Stimulated activated CD4-positive, alpha-beta T cell treated with anti-CD3 and anti-CD28 coated beads, Interleukin-1b, Interleukin-23, amount 100 ng/mL, for 1 hour (primary cell): ENCODE measurements at places on chromosomes 16 and 17.

GRCh38 chr17:44722254-44722653, 13.8 kb downstream of the DBF4B start:
- no peak for DNase-seq

GRCh38 chr17:63911657-63912100, 621 bp upstream of the CSHL1 start:
- peak; percentile 27 for DNase-seq

- DNase-seq: no peak
These were observed 81.3 kb downstream of the SMG6 start for GRCh38 chr17:2222301-2222700.

- no peak for DNase-seq
These were observed 1.6 kb downstream of the XYLT1 start for GRCh38 chr16:17469011-17469740.

DNA sequence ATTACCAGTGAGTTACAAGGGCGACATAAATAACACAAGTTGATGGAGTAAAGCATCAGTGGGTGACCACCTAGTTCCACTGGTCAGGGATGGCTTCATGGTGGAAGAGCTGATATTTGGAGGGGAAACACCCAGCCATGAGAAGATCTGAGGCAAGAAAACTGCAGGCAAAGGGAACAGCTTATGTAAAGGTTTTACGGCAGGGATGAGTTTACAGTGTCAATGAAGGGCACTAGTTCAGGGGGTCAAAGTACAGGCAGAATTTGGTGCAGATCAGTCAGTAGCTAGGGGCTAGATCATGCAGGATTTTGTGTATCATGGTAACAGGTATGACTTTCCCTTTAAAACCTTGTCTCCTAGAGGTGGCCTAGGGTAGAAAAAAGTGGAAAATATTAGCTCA, 339.6 kb downstream of the PMP22 start:
- no peak for DNase-seq

DNA sequence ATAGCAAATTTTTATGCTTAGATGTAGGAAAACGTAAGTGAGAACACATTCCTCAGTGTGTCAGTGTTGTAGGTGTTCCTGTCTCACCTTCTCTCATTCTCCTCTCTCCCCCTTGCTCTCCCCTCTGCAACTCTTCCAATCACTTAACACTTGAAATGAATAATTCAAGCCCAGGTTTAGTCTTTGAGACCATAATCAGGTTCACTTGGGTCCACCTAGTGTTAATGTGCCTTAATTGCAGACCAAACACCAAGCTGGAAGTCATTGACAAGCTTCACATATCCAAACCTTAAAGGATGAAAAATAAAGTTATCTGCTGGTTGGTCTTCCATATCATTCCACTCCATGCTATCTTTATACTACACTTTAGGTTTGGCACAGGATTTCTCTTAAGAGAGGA, 37.0 kb downstream of the STXBP4 start:
- no peak for DNase-seq

GRCh38 chr17:76492123-76492988, 8.9 kb downstream of the RHBDF2 start:
- no peak for DNase-seq

DNA sequence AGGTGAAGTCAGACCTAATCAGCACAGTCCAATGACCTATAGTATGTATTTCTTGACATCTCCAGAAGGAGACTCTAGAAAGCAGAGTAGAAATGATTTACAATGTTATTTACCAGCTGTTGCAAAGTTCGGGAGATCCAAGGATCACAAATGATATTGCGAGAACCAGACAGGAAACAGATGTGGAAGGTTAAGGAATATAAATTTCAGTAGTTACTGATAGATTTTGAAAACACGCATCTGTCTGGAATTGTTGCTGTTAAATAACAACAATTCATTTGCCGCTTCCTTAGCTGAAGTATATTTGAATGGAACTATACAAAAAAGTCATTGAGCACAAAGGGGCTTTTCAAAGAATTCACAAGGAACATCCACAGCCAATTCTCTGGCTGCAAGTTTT, 72.0 kb downstream of the STXBP4 start:
- DNase-seq: no peak

DNA sequence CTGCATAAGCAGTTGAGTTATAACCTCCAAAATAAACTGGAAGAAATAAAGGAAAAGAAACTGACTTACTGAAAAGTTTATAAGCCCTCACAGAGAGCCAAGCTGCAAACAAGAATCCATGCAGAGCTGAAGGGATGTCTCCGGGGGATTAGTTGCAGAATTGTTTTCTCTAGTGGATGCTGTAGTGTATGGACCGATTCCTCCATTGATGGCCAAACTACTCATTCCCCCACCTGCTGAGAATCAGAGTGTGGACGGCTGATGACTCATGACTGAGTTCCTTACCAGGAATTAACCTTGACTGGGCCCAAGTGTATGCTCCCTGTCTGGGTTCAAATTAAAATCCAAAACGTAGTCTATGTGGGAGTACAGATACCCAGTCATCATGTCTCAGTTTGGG, 93.9 kb upstream of the CDH8 start:
- DNase-seq: no peak

DNA sequence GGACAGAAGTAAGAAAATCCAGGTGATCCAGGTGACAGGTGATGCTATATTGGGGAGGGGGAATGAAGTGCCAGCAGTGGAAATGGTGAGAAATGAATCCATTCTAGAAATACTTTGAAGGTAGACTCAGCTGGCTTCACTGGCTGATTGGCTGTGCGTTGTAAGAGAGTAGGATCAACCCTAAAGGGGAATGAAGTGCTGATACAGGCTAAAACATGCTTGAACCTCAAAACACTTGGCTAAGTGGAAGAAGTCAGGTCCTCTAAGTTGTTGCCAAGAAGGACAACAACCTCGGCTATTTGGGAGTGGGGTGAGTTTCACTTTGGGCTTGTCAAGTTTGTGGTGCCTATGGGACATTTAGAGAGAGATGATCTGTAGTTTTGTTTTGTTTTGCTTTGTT, 24.1 kb upstream of the SCNN1B start:
- no peak for DNase-seq

DNA sequence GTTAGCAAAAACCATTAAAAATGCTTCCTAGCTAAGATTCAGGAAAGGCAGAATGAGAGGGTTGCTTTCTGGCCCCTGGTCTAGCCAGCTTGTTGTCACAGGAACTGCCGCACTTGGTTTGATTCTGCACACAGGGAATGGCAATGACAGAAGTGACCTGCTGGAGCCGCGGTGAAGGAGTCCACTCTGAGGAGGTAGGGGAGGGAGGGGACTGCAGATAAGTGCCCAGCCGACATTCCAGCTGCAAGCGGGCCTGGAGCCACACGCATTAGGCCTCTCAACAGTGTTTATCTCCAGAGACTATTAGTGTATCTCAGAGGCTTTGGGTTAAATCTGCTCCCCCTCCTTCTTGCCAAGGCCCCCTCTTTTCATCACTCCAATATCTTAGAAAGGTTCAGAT, 38.6 kb downstream of the CDRT15 start:
- no peak for DNase-seq

- no peak for DNase-seq
These were observed 7.5 kb downstream of the EPOP start for GRCh38 chr17:38667099-38667786.

- no peak for DNase-seq
These were observed 75.9 kb downstream of the C16orf95 start for GRCh38 chr16:87241137-87241771.
